ENCODE measurements at places on chromosomes 11 and 22.
A peak's percentile ranks its signal among the peaks of the same experiment; 100 is the strongest.

DNA sequence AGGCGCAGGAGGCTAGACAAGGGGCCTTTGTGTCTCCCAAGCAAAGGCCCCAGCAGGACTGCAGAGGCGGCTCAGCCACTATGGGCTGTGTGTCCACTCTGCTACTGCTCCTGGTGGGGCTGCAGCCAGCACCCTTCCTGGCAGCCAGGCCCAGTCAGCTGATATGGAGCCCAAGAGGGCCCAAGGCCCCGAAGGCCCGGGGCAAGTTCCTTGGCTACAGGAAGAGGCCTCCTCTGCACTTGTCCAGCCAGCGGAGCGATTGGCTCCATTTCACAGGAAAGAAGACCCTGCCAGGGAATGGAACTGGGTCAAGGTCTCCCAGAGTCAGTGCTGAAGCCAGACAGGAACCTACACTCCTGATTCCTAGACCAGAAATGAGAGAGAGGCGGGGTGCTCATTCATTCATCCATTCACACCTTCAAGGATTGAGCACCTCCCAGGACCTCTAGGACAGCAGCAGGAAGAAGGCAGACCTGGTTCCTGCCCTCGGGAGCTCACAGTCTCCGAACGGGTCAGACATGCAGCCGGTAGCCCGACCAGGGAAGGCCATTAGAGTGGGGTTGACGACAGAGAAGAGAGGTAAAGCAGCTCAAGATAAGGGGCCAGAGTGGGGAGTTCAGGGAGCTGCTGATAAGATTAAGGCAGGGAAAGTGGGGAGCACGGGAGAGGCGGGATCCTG, 811 bp upstream of the P2RY2 start:
- no peak for DNase-seq

DNA sequence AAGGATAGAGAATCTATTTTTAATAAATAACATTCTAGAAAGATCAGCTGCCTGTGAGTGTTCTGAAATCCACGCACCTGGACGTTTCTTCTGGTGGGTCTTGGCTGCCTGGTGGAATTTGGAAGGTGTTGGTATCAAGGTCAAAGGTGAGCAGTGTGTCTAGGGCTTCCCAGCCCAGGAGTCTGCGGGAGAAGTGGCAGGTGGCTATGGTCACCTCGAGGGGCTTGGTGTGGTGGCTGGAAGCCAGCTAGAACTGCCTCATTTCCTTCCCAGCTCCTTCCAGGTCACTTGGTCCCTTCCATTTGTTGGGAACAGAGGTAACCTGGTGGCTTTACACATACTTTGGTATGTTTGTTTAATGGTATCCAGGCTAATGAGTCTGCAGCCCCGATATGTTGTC, 41.4 kb downstream of the NAT10 start:
- no peak for DNase-seq

- DNase-seq: no peak
Observed at GRCh38 chr11:16891165-16891564, 123.0 kb downstream of the PLEKHA7 start.

DNA sequence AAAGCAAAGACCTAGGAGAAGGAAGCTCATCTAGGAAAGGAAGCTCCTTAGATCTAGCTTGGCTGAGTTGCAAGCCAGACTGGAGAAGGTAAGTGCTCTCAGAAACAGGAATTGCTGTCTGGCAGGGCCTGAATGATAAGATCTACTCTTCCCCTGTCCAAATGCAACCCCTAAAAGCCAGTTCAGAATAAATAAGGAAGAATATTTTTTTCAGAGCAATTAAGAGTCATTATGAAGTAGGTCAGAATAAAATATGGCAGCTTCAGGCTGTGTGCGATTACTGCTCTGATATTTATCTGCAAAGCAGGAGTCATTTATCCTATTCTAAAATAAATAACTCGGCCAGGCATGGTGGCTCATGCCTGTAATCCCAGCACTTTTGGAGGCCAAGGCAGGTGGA, 82.1 kb downstream of the PIWIL4 start:
- DNase-seq: no peak

DNA sequence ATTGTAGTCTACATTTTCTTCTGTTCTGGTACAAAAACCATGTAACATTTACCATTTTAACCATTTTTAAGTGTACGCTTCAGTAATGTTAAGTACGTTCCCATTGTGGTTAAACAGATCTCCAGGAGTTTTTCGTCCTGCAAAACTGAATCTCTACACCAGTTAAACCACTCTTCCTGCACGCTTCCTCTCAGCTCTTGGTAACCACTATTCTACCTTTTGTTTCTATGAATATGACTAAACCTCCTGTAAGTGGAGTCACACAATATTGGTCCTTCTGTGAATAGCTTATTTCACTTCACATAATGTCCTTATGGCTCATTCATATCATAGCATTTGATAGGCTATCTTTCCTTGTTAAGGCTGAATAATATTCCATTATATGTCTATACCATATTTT, 7.1 kb upstream of the EXT2 start:
- no peak for DNase-seq

DNA sequence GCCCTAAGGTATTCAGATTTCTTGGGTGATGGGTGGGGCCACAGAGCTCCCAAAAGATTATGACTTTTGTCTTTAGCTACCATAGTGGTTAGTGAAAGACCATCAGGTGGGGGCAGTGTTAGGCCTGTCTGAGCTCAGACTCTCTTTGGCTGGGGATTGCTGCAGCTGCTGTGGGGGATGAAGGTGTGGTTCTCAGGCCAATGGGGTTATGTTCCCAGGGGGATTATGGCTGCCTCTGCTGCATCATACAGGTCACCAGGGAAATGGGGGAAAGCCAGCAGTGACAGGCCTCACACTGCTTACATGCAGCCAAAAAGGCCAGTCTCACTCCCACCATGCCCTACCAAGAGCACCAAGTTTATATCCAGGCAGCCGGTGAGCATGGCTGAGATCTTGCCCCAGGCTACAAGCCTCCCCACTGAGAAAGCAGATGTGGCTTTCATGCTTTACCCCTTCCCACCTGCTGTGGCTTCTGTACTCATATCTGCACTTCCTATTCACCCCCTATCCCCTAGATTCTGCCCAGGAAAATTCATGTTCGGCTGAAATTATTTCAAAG, 24.8 kb downstream of the CNTF start:
- no peak for DNase-seq

DNA sequence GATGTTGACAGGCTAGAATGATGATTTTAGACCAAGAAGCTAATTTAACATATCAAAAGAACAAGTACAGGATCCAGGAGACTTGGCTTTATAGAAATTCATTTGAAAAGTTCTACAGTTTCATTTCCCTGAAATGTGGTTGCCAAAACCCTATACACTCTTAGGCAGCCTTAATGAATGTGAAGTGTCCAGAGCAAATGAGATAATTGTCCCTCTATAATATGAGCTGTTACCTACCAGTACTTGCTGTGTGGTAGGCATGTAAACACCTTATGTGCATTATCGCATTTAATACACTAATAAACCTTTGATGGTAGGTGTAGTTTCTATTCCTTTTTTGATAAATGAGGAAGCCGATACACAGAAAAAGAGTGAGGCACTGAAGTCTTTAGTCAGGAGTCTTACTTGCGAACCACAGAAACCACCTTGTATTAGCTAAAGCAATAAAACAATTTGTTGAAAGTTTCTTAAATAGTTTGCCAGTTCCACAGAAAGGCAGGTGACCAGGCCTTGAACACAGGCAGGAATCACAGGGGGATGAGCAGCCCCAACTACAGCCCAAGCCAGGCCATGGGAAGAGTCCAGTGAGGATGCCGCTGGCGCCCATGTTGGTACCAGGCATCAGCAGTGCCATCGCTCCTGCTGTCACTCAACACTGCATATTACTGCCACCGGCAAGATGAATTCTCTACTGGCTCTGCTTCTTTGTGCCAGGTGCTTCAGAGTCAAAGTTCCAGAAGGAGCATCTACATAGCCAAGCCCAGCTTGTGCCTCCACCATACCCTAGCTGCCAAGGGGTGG, 81.7 kb downstream of the SWAP70 start:
- DNase-seq: no peak

DNA sequence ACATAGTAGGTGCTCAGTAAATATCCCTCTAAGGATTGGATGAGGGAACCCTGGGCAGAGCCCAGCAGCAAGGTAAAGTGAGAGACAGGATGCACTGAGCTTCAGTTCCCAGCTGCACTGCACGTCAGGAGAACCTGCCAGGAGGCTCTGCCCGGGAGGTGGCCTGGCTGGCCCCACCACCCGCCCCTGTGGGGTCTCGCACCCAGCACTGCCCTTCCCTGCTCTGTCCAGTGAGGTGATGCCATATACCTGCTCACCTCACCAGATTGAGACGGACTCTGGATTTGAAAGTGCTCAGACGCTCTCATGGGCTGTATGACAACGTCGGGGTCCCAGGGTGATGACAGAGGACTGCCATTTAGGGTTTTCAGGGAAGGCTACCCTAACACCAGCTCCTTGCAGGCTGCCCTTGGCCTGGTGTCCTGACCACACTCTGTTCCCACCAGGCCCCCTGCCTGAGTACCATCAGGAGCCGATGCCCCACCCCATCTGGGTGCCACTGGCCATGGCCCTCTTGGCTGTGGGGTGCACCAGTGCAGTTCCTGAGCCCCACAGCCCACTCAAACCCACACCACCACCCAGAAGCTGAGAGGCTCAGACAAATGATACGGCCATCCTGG, 61.7 kb upstream of the FGF3 start:
- no peak for DNase-seq

- DNase-seq: no peak
Observed at GRCh38 chr11:19845626-19846025, 133.0 kb downstream of the NAV2 start.

DNA sequence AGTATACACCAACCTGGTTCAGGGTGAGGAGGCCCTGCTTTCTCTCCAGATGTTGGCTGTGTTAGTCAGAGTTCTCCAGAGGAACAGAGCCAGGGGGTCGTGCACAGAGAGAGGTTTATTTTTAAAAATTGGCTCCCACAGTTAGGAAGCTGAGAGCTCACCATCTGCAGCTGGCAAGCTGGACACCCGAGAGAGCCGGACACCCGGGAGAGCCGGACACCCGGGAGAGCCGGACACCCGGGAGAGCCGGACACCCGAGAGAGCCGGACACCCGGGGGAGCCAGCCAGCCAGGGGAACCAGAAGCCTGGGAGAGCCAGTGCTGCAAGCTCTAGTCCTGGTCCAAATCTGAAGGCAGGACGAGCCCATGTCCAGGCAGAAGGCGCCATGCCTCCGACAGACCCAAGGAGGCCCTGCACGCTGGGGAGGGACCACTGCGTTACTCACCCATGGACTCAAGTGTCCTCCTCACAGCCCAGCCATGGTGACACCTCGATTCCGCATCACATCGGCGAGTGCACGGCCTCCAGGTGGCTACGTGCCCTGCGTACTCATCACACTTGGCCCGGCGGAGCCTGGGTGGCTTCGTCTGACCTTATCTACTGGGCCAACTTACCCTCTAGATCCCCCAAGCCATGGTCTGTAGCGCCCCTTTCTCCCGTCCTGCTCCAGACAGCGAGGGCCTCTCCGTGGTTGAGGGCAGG, 99.0 kb downstream of the BRD1 start:
- DNase-seq: no peak

GRCh38 chr11:118996926-118997626, 862 bp upstream of the CENATAC start:
- no peak for DNase-seq

DNA sequence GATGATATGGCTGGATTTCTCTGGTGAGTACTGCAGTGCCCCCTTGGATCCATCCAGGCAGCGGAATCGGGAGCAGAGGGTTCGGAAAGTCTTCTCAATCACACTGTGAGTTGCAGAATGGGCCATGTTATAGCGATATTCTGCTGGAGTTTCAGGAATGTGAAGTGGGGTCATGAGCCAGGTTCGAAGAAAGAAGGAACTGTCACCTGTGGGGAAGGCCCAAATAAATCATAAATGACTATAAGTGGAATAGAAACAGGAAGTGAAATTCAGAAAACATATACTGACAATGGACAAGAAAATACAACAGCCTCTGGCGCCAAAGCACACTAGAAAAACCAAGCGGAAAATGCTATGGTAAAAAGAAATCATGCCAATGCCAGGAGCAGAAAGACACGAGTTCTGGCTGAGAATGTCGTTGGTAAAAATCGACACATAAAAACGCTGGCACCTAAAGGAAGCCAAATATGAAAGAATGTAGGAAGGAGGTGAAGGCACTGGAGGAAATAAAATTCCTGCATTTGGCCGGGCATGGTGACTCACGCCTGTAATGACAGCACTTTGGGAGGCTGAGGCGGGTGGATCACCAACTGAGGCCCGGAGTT, 10.0 kb upstream of the AMBRA1 start:
- DNase-seq: no peak

DNA sequence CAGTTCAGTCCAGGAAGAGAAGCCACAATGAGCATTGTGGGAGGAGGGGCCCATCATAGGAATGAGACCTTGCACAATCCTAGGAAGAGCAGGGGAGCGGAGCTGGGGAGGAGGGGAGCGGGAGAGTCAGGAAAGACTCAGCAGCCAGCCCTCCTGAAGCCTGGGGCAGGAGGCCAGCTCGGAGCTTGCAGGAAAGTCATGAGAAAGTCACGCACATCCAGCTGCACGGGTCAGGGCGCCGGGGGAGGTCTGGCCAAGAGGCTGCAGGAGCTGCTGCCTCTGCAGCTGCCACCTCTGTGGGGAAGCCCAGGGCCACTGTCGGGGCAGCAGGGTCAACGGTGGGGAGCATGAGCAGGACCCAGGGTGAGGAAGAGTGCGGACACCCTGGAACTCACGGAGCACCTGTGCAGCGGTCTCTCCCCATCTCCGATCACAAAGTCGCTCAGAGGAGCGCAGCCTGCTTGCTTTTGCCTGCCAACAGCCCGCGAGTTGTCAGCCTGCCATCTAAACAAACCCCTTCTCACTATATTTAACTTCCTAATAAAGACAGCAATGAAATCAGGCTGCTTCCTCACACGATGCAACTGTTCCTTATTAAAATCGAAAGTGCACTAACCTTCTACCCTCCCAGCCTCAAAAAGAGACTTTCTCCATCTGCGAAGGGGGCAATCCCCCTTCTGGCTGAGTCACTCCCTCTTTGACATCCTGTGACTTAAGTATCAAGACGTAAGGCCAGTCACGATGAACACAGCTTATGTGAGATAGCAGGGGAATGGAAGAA, 52.9 kb upstream of the RTL6 start:
- peak; percentile 39 for DNase-seq

- DNase-seq: no peak
Observed at GRCh38 chr22:44204739-44205515, 24.2 kb downstream of the PARVG start.

DNA sequence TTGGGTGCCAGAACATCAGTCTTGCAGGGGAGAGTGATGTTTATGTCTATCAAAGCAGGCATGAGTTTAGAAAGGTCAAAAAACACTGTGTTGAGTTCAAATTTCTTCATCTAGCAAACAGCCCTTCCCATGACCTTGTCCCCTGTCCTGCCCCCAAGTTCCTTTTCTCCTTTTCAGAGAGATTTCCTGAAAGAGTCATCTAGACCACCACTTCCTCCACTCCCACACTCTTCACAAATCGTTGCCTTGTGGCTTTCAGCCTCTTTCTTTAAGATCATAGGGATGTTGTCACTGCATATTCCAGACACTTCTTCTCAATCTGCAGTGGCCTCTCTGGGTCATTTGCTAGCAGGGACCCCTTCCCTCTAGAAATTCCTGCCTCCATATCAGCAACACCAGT, 290.5 kb downstream of the TENM4 start:
- DNase-seq: no peak

- DNase-seq: no peak
Observed at GRCh38 chr11:5229796-5230195, 2.9 kb upstream of the HBB start.

GRCh38 chr11:102604875-102605274, 20.3 kb downstream of the MMP20 start:
- no peak for DNase-seq

GRCh38 chr22:22787786-22788459, 99.7 kb upstream of the IGLL5 start:
- no peak for DNase-seq

- no peak for DNase-seq
Observed at GRCh38 chr11:6206456-6207180, 1.3 kb downstream of the C11orf42 start.

Data from prostate gland (tissue), 2 donors.